ENCODE measurements at places on chromosomes 3 and 15.

GRCh38 chr15:59028387-59028955 is 41.0 kb downstream of the RNF111 start:
- DNase-seq, result no peak

DNA sequence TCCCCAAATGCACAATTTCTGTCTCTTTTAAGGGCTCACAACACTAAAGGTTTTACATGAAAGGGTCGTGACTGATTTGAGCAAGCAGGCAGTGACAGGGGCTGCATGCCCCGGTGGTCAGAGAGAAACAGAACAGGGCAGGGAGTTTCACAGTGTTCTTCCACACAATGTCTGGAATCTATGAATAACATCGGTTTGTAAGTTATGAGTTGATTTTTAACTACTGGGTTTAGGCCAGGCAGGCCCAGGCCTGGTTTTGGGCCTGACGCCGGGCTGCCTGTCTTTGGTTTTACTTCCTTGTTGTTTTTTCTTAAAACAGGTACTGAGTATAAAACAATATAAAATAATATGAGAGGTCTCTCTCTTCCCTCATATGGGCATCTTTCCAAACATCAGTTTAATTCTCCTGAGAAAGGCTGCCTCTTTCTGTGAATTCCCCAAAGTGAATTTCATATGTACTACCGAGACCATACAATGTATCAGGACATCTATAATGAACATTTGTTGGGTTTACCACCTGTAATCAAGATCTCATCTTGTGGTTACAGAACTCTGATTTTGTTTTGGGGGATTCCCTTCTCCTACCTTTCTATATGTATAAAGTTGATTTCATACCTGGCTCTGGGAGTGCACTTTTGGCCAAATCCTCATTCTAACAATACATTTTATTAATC is 74.4 kb downstream of the CD200 start:
- no peak for DNase-seq

GRCh38 chr15:44468709-44469385 is 41.4 kb downstream of the CTDSPL2 start:
- DNase-seq, result no peak

- no peak for DNase-seq
These were observed 3.4 kb upstream of the UNC13C start for GRCh38 chr15:53974813-53975212.

DNA sequence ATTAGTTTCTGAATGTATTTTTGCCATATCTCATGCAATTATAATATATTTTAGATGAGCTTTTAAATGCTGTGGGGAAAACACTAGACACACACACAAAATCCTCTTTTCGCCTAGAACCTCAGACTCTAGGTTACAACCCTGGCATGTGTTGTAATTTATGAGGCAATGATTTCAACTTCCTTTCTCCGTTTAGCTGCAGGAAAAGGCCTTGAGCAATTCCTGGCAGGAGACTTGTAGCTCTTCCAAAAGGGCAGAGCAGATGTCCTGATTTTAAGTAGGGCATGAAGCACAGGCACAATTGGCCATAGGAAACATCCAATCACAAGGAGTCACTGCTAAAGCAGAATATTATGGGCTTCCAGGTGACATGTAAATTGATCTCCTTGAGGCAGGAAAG is 82.0 kb downstream of the GPR156 start:
- no peak for DNase-seq

Measured in germinal center (tissue), 1 donor.